ENCODE measurements at places on chromosomes 2 and 18.

DNA sequence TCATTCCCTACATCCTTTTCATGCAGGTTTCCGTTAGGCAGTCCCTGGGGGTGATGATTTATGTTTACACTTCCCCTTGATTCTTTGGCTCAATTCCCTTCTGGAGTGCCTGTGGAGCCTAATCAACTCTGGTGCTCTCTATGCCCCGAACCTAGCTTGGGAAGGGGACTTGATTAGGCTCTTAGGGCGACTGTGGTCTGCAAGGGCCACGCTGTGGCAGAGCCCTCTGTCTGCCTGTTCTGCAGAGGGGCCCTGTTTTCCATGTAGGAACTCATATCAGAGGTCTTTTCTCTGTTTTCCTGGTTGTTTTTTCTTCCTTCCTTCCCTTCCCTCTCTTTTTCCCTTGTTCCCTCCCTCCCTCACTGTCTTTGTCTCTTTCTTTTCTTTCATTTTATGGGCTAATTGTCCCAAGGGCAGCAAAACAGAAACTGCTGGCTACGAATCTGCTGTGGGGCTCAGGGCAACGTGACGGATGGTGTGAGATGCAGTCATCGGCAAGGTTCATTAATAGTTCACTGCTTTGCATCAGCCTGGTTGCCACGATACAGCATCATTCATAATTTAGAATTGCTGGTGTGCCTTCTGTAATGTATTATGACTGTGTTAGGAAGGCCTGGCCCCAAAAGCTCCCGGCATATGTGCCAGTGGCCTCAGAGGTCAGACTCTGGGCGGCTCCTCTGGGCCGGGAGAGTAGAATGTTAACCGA lies 134.5 kb downstream of the NAPG start:
- ATAC-seq, result peak; percentile 81

GRCh38 chr18:74775239-74775638 lies 177.6 kb downstream of the ZNF407 start:
- no peak for ATAC-seq

DNA sequence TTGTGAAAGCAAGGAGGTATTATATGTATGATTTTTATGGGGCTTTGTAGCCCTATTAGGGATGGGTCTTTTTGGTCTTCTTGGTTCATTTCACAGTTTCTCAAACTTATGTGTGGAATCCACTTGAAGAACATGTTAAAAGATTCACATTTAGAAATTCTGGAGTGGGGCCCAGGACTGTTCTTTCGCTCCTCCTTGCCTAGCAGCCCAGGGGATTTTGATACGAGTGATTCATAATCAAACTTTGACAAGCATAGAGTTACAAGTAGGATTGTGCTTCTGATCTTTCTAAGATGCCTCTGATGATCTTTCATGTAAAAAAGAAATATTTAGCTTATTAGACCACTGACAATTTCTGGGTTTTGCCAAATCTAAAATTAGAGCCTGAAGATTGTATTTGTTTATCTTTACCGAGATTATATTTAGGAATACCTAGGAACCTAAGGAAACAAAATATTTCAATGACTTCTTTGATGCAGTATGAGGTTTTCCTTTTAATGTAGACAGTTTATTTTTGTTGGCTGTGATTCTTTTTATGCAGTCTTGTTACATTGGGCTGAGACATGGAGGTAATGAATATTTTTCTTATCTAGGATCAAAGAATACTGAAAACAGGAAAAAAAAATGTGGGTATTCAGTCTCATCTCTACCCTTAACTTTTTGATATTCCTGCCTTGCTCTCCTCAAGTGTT lies 324.0 kb downstream of the PARD3B start:
- no peak for ATAC-seq

- ATAC-seq, result no peak
Observed at GRCh38 chr2:79670198-79670597, 157.3 kb downstream of the CTNNA2 start.

DNA sequence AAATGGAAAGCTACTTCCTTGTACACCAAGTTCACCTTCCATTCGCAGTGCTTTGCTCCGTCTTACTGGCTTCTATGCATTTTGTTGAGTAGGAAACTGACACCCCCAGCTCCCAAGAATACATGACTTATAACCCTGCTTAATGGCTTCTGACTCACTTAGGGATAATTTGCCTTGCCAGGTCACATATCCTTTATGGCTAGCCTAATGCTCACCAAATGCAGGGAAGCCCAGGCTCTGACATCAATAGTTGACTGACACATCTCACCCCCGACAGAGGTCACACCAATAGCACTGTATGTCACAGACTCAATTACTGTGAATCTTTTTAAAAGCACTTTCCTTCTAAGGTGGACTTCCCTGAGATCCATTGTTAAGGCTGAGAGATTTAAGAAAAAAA lies 147.2 kb downstream of the DTNA start:
- no peak for ATAC-seq

DNA sequence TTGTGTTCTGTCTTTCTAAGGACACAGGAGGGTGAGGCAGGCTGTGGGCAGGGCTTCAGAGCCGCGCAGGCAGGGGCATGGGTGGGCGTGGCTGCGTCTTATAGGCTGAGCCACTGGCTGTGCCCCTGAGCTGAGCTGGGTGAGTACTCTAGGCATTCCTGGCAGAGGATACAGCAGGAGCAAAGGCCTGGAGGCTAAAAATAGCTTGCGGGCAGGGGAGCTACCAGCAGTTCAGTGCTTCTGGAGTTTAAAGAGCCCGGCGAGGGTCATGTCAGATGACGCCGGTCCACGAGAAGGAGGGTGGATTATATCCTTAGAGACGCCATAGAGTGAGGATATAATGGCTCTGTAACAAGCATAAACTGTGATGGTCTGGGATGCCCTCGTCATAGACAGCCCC lies 31.5 kb upstream of the PDIA6 start:
- peak; percentile 82 for ATAC-seq

DNA sequence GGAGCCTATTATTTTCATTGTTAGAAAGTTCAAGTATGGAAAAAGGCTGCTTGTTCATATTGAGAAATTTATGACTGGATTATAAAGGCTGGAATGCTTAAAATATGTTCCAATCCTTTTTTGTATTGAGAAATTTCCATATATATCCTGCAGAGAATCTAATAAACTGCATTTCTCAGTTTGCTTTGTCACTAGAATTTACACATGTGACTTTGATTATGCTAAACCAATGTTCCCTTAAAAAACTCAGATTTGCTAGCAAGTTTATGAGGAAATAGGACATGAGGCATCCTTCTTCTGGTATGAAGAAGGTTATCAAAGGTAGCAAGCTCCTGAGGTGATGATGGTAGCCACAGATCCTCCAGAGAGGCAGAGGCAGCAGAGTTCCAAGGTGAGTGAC lies 29.2 kb upstream of the DSEL start:
- ATAC-seq, result no peak

DNA sequence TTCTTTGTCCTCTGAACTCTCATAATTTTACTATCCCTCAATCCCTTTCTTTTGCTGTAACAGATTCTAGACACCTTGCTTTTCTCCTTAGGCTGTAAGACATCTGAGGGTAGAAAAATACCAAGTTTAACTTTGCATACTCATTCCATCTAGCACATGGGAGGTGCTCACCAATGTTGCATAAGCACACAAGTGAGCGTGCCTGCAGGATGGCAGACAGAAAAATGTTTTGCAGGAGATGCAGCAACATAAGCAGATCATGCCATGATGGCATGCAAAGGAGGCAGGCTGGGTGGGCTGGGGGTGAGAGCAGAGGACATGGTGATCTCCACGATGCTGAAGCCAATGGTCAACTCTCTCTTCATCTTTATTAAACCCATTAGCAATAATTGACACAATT lies 24.1 kb downstream of the CYRIA start:
- ATAC-seq, result no peak

DNA sequence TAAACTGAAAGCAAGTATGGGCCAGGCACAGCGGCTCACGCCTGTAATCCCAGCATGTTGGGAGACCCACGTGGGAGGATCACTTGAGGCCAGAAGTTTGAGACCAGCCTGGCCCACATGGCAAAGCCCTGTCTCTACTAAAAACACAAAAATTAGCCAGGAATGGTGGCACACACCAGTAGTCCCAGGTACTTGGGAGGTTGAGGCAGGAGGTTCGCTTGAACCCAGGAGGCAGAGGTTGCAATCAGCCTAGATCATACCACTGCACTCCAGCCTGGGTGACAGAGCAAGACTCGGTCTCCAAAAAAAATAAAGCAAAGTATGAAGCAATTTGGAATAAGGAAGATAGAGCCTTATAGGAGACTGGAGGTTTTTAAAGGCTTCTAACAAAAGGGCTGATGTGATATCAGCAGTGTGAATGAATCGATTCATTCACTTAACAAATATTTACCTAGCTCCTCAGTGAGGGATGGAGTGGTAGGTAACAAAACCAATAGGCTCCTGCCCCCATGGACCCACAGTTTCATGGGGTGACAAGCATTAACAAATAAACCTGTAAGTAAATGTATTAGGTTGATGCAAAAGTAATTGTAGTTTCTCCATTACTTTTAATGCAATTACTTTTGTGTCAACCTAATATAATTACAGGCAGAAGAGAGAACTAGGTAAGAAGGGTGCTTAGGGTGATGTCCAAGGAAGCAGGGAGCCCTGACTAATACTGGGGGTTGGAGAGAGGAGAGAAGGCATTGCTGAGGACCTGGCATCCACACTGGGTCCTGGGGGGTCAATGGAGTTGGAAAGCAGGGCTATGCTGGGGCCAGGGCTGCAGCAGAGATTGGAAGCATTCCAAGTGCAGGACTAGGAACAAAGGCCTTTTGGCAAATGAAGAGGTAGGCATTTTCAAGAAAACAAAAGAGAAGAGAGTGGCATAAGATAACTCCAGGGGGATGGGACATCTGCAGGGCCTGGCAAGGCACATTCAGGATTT lies 195.4 kb upstream of the ARL4C start:
- no peak for ATAC-seq

DNA sequence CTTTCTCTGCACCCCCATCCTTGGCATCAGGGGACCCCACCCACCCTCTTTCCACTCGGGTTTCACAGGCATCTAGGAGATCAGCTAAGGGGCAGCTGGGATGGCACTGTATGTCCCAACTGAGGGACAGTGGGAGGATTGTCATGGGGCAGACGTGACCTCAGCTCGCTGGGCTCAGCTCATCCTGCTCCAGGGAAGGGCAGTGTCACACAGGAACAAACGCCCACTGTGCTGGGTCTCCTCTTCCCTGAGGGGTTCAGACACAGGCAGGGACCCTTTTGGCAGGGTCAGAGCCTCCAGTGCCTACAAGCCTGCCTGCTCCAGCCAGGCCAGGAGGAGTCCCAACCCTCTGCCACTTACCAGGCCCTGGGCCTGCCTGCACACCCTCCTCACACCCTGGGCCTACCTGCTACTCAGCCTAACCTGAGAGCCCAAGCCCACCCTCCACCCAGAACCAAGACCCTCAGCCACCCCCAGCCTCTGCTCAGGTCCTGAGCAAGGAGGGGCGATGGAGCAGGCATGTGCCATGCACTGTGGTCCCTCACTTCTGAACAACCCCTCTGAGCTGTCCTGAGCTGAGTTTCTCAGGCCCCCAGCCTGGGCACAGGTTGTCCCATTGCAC lies 68.2 kb downstream of the HS1BP3 start:
- no peak for ATAC-seq

DNA sequence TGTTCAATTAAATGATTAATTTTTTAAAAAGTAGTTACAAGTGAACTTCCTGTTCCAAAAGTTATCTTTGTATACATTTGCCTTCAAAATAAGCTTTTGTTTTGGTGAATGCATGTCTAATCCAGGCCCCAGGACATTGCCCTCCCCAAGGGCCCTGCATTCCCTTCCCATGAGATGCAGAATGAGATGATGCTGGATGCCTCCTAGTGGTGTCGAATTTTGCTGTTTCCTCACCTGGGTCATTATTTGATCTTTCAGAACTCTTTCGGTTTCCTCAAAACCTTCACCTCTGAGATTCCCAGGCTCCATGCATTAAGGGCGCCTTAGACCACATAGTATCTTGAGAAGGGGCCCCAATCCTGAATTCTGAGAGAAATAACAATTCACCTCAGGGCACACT lies 728.8 kb downstream of the CNTNAP5 start:
- no peak for ATAC-seq

- no peak for ATAC-seq
Observed at GRCh38 chr2:119198240-119198840, 25.3 kb upstream of the STEAP3 start.

GRCh38 chr2:15031745-15032240 lies 399.3 kb downstream of the LRATD1 start:
- ATAC-seq, result no peak

DNA sequence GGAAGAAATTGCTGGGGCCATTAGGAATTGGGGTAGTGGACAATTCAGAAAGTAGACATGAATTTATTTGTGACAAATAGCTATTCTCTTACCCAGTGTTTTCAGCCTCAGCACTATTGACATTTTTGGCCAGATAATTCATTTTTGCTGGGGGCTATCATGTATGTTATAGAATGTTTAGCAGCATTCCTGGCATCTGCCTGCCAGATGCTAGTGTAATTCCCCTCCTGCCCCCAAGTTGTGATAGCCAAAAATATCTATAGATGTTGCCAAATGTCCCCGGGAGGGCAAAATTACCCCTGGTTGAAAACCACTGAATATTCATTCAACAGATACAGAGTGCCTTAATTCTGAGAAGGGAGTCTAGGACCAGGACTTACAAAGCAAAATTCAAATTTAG lies 183.6 kb downstream of the BABAM2 start:
- ATAC-seq, result no peak

- no peak for ATAC-seq
Observed at GRCh38 chr2:62001431-62001830, 96.0 kb downstream of the COMMD1 start.

GRCh38 chr2:230866756-230867523 lies 2.2 kb downstream of the ITM2C start:
- ATAC-seq, result no peak

- no peak for ATAC-seq
Observed at GRCh38 chr2:168978461-168978861, 52.7 kb downstream of the ABCB11 start.

GRCh38 chr2:8543060-8543382 lies 138.8 kb upstream of the ID2 start:
- ATAC-seq, result no peak

- ATAC-seq, result no peak
Observed at GRCh38 chr2:158395166-158395565, 61.4 kb downstream of the CCDC148 start.

- no peak for ATAC-seq
Observed at GRCh38 chr2:235105821-235106359, 154.1 kb downstream of the SH3BP4 start.

- ATAC-seq, result no peak
Observed at GRCh38 chr2:29576231-29576630, 345.2 kb downstream of the ALK start.

DNA sequence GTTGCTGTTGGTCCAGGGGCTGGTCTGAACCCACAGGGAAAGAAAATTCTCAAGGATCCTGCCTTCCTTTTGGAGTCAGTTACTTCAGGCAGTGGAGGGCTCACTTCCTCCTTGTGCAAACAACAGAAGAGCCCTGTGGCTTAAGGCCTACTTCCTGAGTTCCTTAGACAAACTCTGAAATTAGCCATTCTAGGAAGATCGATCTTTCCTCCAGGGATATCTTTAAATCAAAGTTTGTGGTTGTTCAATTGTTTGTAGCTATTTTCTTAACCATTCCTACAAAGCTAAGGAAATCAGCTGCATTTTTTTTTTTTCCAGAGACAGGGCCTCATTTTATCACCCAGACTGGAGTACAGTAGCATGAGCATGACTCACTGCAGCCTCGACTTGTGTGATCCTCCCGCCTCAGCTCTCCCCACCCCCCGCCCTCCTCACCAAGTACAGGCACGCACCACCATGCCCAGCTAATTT lies 156.0 kb downstream of the TANC1 start:
- ATAC-seq, result no peak

- no peak for ATAC-seq
Observed at GRCh38 chr2:139790807-139791752, 1010.9 kb upstream of the NXPH2 start.

Data from gastroesophageal sphincter (tissue), 4 donors.